T-helper 2 cell (primary cell): ENCODE measurements at places on chromosomes 2 and 18.

DNA sequence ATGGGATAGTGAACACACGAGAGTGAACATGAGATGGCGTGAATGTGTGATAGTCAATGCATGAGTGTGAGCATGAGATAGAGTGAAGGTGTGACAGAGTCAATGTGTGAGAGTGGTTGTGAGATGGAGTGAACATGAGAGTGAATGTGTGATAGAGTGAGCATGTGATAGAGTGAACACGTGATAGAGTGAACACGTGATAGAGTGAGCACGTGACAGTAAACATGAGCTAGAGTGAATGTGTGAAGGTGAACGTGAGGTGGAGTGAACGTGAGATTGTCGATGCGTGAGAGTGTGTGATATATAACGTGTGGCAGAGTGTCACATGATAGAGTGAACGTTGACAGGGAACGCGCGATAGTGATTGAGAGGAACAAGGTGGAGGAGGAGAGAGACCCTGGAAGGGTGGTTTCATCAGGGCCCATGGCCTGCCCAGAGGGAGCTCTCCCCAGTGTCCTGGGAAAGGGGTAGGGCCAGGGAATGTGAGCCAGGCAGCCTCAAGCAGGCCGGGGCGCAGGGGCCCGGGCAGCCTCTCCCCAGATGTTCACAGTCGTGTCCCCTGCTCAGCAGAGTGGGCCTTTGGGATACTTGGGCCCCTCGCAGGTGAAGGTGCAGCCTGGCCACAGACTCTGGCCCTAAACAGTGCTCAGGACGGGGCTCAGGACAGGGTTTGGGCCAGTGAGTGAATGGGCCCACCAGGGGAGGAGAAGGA is 516.9 kb downstream of the EIPR1 start:
- DNase-seq: no peak

- DNase-seq: no peak
Measured at GRCh38 chr2:227724394-227725039, at the start of gene SCYGR6. Gene SCYGR6 (minus strand): TSS chr2:227724757. CDS start chr2:227724757, 0 bp downstream.

GRCh38 chr2:201122276-201122675 is 6.3 kb downstream of the CFLAR start:
- no peak for DNase-seq

DNA sequence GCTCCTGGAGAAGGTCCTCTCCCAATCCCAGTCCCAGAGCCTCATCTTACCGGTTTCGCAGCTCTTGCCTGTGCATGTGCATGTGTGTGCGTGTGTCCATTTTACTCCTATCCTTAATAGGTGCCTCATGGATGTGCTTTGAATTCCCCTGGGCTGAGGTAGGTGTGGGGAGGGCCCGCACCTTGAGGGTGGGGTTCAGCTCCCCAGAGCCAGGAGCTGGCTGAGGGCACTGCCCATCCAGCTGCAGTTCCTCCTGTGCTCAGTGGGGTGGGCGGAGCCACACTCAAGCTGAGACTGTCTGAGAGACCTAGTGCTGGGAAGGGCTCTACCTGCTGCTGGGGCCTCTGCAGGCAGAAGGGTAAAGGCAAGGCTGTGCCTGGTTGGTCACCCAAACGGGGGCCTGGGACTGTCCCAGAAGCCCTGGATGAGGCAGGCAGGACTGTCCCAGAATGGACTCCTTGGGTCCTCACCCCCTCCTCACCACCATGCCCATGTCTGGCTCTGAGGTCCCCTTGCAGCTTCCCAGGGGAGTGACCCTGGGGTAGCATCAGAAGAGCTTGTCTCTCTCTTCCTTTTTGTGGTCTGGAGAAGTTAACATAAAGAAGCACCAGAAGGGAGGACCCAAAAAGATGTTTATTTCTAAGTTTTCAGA is 8.9 kb downstream of the GDF7 start:
- no peak for DNase-seq

DNA sequence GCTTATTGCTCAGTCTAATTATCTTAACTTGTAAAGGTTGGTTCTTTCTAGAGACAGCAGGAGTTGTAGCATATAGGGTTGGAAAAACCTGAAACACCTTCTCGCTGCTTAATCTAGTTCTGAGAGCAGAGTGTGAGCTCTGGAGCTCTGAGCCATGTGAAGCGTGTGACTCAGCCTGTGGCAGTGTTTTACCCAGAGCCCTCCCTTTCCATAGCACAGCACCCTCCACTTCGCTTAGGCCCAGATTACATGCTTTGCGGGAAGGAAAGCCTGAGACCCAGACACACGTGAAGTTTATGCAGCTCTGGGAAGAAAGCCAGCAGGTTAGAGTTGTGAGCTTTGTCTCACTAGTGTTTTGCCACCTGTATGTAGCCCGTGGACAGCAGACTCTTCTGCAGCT is 74.5 kb downstream of the INPP4A start:
- no peak for DNase-seq
